ENCODE measurements at places on chromosomes 6 and 20.

GRCh38 chr6:146881228-146882181 lies 282.7 kb downstream of the ADGB start:
- no peak for DNase-seq

- no peak for DNase-seq
Observed at GRCh38 chr6:31489086-31489485, 8.9 kb upstream of the MICB start.

DNA sequence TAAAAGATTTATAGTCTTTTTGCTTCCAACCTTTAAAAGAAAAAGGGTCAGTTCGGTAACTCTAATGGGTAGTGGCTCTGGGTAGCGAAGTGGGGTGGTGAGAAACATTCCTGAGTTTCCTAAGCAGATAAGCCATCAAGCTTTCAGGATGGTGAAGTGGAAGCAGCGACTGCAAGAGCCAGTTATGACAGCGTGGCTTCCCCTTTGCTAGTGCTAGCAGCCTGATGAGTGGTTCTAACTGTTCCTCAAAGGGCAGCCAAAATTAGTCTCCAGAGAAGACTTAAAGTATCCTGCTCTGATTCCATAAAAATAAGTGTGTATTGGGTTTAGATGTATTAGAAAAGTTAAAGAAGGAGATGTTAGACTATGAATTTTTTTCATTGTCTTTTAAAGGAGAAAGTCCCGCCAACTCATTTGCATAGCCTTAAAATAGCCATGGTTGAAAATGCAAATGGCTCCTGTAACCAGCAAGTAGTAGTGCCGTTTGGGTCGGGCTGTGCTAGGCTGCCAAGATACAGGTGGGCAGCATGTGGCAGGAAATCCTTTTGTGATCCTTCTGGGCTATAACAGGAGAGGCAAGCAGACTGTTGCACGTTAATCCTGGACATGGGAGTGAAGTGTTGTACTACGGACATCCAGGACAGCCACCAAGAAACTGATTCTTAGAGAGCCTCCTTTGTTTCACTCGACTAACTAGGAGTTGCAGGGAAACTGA lies 18.0 kb downstream of the ELOVL2 start:
- DNase-seq: no peak

DNA sequence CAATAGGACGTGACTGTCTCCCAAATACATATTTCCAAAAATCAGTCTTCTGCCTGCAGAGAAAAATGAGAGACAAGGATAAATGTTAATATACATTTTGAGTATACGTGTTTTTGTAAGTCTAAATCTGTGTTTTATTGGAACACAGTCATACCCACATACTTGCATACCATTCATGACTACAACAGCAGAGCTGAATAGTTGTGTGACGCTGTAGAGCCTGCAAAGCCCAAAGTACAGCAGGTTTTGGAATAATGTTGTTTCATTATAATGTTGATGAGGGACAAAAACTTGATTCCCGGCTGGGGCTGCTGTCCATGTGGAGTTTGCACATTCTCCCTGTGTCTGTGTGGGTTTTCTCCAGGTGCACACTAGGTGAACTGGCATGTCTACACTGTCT lies 23.8 kb upstream of the FBXO9 start:
- no peak for DNase-seq

DNA sequence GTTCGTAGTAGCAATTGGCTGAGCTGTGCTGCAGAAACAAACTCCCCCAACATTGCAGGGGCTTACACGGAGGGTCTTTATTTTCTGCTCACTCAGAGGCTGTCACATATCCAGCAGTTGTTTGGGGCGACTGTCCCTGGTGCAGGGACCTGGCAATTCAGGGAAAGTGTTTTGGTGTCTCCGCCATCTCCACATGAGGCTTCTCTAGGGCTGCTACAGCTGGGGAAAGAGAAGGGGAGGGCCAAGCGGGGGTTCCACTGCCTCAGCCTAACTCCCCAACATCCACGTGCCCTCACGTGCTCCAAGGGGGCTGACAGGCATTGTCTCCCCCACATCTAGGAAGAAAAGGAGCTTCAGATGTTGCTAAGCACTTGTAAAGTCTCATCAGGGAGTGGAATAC lies 61.3 kb upstream of the NXT1 start:
- no peak for DNase-seq

DNA sequence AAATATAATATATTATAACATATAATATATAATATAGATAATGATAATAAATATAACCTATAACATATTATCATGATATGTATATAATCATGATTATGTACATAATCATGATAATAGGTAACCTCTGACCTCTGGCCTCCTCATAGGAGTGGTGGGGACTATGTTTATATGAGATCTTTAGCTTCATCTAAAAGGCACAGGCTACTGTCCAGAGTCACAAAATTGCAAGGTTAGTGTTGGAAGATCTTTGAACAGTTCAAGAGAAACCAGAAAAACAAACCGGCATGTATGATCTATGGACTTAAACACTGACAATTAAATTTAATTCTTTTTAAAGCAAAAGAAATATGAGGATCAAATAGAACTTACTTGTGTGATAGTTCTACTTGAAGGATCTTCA lies 55.7 kb upstream of the TINAG start:
- DNase-seq: no peak

DNA sequence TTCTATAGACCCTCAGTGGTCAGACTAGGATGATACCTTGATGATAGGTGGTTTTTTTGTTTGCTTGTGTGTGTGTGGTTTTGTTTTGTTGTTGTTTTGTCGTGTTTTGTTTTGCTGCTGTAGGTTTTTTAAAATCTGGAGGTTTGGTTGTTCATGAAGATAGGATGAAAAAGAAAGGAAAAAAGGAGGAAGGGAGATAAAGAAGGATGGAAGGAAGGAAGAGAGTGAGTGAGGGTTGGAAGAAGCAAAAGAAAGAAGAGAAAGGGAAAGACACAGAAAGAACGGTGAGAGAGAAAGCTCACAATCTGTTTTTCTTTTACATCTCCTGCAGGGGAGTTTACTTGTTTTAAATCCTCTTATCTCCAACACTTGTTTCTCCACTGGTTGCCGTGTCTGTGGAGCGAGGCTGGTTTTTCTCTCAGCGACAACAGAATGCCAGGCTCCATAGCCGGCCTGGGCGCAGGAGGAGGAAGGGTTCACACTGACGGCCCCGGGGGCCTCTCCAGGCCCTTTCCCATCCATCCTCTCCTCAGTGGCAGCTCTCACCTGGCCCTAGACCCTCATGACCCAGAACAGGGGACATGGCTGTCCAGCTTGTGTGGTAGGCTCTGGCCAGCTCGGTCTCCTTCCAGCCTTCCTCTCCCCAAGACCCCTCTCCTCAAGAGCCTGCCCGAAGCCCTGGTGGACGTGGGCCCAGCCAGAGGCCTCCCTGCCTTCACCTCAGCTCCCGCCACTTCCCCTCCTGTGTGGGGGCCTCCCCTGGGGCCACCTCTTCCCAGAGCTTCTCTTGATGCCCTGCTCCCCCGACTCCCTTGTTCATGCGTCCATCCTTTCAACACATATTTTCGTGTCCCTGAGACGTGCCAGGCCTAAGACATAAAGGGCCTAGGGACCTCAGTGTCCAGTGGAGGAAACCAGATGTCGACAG lies 168.4 kb downstream of the VEGFA start:
- DNase-seq: no peak

DNA sequence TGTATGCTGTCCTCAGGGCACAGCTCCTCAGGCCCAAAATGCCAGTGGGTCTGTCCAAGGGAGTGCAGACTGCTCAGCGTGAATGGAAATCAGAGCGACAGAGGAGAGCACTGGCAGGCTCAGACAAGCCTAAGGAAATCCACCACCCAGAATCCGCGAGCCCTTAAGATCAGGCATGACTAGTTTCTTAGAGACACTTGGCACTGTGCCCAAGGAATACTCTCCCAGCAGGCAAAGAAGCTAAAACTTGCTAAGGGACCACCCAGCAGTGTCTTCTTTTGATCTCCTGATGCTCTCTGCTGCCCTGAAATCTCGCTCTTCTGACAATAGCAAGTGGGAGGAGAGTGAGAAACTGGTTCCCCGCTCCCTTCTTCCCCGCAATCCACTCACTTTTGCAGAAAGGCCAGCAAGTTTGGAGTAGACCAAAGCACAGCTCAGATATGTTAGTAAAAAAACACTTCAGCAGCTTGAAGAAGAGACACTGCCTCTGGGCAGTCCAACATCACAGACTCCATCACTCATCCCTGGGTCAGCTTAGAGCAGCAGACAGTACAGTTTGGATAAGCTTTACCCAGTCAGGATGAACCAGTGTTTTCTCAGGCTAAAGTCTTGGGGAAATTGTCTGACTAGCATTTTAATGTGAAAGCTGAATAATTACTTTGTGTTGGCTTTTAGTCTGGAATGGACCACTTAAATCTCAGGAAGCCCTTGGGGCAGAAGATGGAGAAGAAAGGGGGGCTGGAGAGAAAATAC lies 32.4 kb downstream of the TRAF3IP2 start:
- DNase-seq: no peak

- no peak for DNase-seq
Observed at GRCh38 chr6:160247457-160247883, 11.2 kb downstream of the SLC22A2 start.

DNA sequence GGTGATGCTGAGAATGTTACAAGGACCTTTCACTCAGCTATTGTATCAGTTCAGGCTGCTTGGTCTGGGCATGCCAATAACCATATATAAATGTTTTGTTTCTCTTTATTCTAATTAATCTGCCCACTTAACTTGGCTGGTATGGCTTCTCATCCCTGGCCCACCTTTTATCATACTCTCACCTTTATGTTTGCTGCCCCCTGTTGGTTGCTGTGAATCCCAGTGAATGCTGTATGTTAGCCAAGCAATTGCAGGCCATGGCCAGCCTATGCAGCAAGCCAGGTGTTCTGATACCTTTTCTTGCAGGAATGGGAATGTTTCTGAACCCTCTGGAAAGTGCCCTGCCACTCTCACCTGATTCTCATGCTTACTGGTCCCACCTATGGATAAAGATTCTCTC lies 54.6 kb downstream of the PCSK2 start:
- DNase-seq: no peak

DNA sequence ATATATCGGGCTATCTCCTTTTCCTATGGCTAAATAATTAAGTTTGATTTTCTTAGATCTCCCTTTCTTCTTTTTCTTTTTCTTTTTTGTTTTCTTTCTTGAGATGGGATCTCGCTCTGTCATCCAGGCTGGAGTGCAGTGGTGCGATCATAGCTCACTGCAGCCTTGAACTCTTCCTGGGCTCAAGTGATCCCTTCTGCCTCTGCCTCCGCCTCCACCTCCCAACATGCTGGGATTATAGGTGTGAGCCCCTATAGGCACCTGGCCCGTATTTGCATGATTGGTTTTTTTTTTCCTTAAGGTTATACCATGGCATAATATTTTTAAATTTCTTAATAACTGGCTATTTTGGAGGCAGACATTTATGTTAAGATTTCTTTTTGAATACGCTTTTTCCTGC lies 106.3 kb downstream of the SCAF8 start:
- no peak for DNase-seq

DNA sequence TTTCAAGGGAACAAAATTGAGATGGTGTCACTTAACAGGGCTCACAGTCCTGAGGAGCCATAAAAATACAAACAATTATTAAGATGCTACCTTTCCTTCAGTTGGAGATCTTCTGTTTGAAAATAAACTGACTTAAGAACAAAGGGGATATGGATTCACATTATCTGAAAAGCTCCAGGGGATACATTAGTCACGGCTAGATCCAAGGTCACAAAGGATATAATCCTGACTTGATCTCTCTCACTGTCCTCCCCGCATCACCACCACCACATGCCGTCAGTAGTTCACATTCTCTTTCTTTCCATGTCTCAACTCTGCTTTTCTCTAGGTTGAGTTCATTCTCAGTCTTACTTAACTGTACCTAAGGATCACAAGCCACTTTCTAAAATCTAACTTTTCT lies 530.4 kb upstream of the MARCKS start:
- DNase-seq: no peak

GRCh38 chr6:56745081-56745480 lies 102.4 kb upstream of the DST start:
- DNase-seq: no peak

- DNase-seq: no peak
Observed at GRCh38 chr6:107409942-107410341, 49.4 kb downstream of the PDSS2 start.

- DNase-seq: no peak
Observed at GRCh38 chr20:63778034-63778752, 38.6 kb downstream of the SLC2A4RG start.

DNA sequence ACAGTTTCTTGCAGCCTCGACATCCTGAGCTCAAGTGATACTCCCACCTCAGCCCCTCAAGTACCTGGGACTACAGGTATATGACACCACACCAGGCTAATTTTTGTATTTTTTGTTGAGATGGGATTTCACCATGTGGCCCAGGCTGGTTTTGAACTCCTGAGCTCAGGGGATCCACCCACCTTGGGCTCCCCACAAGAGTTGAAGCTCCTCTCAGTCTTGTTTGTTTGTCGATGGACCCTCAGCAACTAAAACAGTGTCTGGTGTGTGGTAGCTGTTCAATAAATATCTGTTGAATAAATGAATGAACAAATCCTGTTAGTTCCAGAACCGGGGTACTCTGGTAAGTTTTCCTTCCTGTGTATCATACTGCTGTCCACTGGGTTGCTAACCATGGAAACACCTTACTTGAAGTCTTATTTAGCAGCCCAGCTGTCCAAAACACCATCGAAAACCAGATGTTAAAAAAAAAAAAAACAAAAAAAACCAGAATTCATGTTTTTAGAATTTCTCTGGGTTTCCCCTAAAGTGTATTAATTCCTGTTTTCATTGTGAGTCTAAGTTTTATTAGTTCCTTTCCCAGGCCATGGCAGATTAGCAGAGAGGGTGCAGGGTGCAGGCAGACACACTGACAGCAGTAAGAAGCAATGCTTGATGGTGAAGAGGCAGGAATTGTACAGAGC lies 7.8 kb upstream of the EZR start:
- no peak for DNase-seq

- no peak for DNase-seq
Observed at GRCh38 chr6:37515712-37516075, 16.0 kb upstream of the CCDC167 start.

GRCh38 chr6:114323784-114324183 lies 19.0 kb downstream of the HS3ST5 start:
- no peak for DNase-seq

- DNase-seq: no peak
Observed at GRCh38 chr6:13548500-13549210, 25.7 kb upstream of the SIRT5 start.

- DNase-seq: no peak
Observed at GRCh38 chr6:26252077-26252472, 112.9 kb upstream of the BTN3A2 start.

DNA sequence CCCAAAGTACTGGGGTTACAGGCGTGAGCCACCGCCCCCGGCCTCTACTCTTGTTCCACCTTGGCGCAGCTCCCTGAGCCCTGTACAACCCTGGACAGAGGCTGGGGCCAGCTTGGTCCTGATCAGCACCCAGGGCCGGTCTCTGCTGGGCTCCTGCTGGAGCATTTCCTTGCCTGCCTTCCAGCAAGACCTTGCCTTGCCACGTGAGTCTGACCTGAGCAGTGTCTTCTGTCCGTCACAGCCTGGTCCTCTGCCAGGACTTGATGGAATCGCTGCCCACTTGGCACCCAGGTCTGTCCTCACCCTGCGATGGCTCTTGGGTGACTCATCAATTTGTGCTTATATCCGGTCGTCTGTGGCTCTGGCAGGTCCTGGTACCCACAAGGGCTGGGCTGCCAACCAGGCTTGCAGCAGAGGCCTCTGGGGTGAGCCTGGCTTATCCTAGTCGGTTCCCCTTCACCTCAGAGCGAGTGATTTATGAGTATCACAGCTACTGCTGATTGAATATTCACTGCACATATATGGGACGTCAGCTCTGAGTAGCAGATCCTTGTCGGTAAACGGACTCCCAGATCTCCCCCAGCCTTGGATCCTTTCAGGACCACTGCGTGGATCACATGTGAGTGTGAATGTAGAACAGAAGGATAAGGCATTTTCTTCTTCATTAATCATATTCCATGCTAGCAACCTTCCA lies 10.1 kb upstream of the SULF2 start:
- DNase-seq: no peak
